ENCODE measurements at places on chromosomes 11 and 22.

GRCh38 chr11:1878137-1879031, 13.3 kb downstream of the PRR33 start:
- DNase-seq, result peak; percentile 89

DNA sequence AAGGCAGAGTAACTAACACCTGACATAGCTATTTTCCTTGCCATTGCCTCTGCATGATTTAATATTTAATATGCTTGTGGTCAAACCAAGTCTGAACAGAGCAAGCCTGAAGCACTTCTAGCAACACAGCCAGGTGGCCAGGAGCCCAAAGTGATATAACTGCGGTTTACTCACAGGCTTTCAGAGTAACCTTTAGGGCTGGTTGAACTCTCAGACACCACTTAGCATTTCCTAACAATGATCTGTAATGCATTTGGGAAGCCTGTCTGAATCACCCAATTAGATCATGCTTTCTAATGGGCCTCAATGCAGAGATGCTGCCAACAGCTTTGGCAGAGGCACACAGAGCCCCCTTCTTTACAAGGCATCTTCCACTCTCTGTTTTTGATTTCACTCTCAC, 96.1 kb downstream of the FDX1 start:
- peak; percentile 45 for DNase-seq

GRCh38 chr11:37946155-37946766, 1348.2 kb upstream of the RAG2 start:
- DNase-seq, result no peak

DNA sequence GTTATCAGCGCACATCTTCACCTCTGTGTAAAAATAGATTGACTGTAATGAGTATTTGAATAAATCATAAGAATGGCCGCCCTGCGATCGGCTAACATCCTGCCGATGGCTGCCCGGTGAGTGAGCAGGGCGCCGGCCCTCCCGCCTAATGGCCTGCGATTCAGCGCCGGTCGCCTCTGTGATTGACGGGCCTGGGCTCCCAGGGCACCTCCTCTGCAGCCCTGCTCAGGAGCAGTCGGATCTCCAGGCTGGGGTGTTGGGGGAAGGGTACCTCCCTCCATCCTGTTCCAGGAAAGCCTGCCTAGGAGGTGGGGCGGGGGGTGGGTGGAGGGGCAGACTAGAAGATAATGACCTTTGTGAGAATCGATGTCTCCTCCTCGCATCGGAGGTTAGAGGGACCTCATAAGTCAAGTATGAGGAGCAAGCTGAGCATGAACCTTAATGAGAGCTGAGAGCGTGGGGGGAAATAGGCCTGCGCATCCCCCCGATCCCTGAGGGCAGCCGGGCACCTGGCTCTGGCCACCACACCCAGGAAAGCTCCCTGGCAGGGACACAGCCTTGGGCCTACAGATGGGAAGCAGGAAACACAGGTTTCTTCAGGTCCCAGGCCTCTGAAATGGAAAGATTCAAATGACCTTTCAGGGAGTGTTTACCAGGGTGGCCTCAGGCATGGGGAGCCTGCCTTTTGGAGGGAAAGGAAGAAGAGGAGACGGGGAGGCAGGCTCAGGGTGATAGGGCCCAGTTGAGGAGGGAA, 71.7 kb downstream of the PKNOX2 start:
- no peak for DNase-seq

DNA sequence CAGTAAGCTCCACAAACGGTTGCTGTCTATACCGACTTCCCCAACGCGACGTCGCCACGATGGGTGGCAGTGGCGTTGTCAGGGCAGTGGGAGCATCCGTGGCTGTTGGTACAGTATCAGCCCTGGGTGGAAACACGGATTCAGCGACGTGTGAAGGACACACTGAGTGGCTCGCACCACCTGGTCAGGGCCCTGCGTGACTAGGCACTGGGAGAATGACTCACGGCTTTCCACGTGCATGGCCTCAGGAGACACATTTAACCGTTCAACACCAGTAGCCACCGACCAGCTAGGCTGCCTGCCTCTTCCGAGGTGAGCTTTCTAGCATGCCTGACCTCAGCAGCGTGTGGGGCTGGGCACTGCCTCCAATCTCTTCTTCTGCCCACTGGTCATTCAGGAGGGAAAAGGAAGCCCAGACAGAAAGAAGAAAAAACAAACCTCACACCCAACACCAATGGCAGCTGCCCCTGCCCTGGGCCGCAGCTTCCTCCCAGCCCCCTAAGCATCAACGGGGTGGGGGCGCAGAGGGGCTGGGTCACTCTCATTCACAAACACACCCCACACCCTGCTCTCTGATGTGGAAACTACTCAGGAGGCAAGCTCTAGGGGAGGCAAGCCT, 59.0 kb downstream of the MYH9 start:
- DNase-seq, result peak; percentile 59

GRCh38 chr22:37582526-37582925, 2.6 kb upstream of the LGALS2 start:
- no peak for DNase-seq

DNA sequence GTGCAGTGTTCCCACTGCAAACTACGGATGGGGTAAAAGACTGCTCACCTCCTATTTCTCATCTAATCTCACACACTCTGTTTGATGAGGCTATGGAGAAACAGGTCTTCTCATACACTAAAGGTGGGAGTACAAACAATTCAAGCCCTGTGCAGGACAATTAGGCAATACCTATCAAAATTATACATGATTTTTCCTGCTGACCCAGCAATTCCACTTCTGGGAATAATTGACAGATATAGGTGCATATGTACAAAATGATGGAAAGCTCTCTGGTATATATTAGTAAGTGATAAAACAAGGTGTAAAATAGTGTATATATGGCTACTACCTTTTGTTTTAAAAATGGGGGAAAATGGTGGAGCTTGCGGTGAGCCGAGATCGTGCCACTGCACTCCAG, 23.1 kb downstream of the BDNF start:
- no peak for DNase-seq

DNA sequence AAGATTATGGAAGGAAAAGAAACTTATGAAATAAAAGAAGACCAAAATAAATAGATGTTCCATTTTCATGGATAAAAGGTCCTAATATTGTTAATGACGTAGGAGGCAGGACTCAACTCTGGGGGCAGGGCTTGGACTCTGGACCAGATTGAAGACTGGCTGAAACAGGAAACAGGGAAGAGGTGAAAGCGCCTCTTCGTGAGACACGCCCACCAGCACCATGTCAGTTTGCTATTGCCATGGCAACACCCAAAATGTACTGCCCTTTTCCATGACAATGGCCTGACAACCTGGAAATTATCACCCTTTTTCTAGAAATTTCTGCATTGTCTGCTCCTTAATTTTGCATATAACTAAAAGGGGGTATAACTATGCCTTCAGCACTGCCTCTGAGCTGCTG, 1522.2 kb downstream of the TBC1D22A start:
- no peak for DNase-seq

GRCh38 chr11:61971248-61972111, 4.0 kb upstream of the FTH1 start:
- peak; percentile 98 for DNase-seq

DNA sequence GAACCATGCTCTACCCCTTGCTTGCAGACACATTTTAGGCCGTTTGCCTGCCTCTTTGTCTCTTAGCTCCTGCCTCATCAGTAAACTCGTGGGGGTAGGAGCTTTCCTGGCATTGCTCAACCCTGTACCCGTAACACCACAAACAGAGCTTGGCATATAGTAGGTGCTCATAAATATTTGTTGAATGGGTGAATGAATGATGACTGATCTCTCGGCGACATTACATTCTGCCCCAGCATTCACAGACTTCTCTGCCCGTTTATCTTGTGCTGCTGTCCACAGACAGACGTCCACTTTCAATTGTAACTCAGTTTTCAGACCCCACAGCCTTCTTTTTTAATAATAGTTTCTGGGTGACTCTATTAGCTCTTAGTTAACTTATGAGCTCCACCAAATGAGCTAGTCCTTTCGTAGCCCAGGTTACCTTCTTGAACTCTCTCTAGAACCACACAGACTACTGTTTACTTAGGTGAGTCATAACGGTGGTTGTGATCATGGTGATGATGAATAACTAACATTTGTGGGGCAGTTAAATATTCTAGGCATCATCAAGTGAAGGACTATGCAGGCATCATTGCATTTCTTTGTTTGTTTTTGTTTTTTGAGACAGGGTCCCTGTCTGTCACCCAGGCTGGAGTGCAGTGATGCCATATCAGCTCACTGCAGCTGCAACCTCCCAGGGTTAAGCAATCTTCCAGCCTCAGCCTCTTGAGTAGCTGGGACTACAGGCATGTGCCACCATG, 188.4 kb downstream of the ADAMTS15 start:
- DNase-seq, result no peak

DNA sequence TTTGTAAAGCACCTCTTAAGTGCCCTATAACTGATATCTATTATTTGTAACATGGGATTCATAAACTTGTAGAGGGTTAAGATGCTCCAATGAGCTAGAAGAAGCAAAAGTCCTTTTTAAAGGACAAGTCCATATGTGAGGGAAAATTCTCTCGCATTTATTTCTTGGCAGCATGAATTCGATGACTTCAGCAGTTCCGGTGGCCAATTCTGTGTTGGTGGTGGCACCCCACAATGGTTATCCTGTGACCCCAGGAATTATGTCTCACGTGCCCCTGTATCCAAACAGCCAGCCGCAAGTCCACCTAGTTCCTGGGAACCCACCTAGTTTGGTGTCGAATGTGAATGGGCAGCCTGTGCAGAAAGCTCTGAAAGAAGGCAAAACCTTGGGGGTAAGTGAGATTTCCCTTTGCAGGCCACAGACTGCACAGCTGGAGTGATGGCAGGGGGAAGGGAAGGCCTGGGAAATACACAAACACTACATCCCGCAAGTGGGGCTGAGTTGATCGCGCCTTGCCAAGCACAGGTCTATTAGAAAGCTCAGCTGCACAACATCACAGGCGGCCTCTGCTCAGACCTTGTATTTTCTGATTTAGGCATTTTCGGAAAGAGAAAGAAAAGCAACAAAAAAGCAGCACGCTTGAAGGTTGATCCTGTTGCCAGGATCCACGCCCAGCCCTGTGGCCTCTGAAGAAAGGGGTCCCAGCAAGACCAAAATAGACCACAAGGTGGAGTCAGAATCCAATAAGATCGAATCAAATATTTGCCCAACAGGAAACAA, 1.5 kb downstream of the MS4A8 start:
- peak; percentile 60 for DNase-seq

DNA sequence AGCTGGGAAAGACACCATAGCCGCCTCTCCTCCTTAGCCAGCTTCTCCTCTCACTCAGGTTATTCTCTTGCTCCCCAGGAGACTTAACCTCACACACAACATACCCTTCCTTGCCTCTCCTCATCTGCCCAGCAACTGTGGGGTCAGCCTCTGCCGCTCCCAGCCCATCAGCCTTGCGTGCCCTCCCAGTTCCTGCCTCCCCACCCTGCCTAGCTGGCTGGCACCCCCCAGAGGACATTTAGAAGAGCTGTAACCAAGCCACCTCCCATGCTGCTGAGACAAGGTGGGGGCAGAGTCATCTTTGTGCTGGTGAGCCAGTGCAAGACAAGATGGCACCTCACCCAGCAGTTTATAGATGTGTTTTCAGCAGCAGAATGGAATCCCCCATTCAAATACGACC, 38.2 kb downstream of the TOM1 start:
- DNase-seq, result no peak

DNA sequence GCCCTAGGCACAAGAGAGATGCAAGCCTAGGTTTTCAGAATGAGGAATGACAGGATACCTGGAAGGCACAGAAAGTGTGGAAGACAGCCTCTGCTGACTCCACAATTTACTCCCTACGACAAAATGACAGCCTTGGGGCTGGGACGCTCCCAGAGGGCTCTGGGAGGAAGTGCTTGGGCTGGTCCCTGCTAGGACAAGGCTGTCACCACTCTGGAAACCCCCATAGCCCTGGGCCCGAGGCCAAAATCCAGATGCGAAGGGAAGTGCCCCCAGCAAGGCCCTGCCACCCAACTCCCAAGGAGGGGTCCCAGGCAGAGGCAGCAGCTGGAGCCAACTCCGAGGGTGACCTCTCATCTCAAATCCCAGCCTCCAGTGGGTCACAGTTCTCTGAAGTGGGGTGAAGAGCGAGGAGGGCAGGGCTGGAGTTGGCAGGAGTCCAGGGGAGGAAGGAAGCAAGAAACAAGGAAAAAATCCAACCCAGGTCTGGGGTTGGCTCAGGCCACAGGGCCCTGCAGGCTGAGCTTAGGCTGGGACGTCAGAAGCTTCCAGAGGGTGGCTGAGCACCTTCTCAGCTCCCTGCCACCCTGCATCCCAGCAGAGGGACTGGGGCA, 6.3 kb upstream of the CDC42EP2 start:
- peak; percentile 51 for DNase-seq

DNA sequence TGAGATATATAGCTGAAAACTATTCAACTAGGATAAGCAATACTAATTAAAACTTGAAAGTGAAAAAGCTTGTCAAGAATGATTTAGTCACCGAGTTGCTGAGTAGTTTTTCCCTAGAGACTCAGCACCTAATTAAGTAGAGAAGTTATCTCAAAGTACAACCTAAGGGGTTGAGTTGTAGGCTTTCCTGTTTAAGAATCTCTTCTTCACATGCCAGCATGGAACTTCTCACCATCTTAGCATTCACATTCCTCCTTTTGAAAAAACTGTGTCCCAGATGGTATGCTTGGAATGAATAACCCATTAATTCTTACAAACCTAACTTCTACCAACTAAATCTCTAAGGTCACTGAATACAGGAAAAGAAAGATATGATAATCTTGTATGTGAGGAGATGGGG, 303.3 kb upstream of the ZC3H12C start:
- DNase-seq, result no peak

GRCh38 chr11:65834202-65834601, 439 bp downstream of the SNX32 start:
- DNase-seq, result no peak

DNA sequence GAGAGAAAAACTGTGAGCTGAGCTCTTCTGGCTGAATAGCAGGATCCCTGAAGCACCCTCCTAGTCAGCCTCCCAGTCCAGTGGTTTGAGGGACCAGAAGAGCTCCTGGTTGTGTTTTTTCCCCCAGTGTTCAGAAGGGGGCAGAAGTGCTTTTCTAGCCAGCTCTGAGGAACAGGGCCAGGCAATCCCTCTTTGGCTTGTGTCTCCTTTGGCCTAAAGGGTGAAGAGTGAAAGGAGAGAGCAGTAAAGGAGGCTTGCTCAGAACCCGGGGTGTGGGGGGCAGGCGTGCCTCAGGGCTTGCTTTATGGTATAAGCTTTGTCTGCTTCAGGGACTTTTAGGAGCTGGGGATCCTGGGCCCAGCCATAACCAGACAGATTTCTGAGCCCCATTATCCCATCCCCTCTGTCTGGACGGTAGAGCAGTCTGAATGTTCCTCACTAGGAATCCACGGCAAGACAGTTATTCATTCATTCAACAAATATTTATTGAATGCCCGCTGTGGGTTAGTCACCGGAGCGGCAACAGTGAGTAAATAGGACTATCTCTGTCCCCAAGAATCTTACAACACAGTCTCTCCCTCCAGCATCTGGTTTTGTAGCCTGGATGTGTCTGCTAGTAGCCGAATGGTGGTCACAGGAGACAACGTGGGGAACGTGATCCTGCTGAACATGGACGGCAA, 14.5 kb downstream of the ACP2 start:
- peak; percentile 55 for DNase-seq

GRCh38 chr11:15568440-15568839, 453.7 kb downstream of the INSC start:
- DNase-seq, result no peak
